Hepatocyte (in vitro differentiated cells): ENCODE measurements at places on chromosomes 12 and 14. TPM values are rescaled to one million over a fixed set of nuclear protein-coding genes. Genes with fewer than 3 reads are reported as not detected.

The TAS2R30 gene
- 0.08 TPM in 1 of 2 replicates, not detected in the other for polyA plus RNA-seq

- no peak for DNase-seq
Observed at GRCh38 chr14:91946622-91947474, 646 bp downstream of the FBLN5 start.

DNA sequence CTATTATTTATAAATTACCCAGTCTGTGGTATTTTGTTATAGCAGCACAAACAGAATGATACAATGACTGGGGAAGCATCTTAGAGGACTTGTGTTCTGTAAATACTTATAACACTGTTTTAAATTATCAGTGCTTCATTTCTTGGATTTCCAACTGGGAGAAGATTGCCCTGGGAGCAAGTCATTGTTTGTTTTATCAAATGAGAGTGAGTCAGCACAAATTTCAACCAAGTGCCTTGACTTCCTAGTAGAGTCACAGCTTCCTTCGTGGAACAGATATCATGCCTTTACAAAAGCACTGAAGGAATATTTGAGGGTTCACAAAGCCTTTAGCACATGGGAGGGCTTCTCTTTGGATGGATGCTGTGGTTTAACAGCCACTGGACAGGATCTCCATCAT, 234.1 kb downstream of the KTN1 start:
- DNase-seq = no peak

DNA sequence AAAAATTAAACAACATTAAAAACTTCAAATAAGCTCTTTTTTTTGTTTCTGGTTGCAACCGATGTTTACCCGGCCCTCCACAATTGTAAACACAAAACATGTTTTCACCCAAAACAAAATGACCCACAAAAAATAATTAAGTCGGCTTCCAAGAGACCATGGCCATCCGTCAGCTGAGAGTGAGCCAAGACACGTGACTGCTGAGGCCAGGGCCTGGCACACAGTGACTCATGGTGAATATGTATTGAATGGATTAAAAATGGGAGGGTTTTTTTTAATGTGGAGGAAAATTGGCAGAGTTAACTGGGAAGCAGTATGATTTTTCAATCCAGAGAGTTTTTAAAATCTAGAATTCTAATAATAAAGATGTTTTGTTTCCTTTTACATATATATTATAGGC, 13.8 kb upstream of the CPNE8 start:
- no peak for DNase-seq
